NCI-H82 (cell line): ENCODE measurements at places on chromosomes 11 and 22.
A peak's percentile ranks its signal among the peaks of the same experiment; 100 is the strongest.

- no peak for DNase-seq
Measured at GRCh38 chr22:24894998-24895397, 51.5 kb downstream of the LHFPL7 start.

DNA sequence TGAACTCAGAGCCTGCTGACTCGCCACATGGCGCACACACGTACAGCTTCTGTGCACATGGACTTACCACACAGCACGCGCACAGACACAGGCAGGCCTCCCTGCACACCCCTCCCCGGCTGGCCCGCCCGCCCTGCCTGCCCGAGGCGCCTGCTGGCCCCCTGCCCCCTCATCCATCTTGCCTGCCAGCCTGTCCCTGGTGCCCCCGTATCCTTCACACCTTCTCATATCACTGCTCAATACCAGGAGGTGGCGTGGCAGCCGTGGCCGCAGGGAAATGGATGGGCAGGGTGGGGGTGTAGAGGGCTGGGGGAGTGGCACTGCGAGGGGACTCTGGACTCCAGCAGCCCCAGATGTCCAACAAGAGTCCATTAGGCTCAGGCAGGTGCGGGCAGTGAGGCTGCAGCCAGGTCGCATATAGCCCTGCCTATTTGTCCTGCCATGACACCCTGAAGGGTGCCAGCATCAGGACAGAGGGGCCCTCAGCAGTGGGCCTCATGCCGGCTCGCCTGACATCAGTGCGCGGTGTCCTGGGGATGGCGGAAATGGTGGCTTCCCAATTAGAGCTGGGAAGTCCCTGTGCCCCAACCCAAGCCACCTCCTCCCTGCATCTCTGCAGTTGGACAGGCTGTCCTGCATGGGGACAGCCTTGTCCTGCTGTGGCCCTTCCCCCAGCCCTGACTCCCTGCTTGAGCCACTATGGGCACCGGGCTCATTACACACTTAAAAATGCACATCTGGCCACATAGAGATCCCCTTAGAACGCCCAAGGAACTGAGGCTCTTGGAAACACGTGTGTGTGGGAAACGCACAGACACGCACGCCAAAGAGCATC lies 2.0 kb upstream of the TBX10 start:
- DNase-seq = no peak

- DNase-seq = peak; percentile 82
Measured at GRCh38 chr11:111422494-111423249, 43.6 kb upstream of the POU2AF1 start.

- DNase-seq = no peak
Measured at GRCh38 chr11:32830796-32831195, 1.1 kb downstream of the PRRG4 start.

GRCh38 chr22:44519886-44520285 lies 21.9 kb upstream of the RTL6 start:
- DNase-seq = no peak

- peak; percentile 28 for DNase-seq
Measured at GRCh38 chr11:72836111-72836510, 21.9 kb downstream of the ATG16L2 start.

- no peak for DNase-seq
Measured at GRCh38 chr22:45845076-45845487, 131.9 kb downstream of the WNT7B start.

- DNase-seq = peak; percentile 44
Measured at GRCh38 chr11:33040862-33041453, 1.6 kb downstream of the TCP11L1 start.

DNA sequence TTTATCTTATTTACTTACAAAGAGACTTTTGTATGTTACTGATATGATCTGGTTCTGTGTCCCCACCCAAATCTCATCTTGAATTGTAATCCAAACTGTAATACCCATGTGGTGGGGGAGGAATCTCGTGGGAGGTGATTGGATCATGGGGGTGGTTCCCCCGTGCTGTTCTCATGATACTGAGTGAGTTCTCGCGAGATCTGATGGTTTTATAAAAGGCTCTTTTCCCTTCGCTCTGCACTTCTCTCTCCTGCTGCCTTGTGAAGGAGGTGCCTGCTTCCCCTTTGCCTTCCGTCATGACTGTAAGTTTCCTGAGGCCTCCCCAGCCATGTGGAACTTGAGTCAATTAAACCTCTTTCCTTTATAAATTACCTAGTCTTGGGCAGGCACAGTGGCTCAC lies 42.4 kb upstream of the WNT7B start:
- no peak for DNase-seq
